Pancreas (tissue), 10 donors: ENCODE measurements at places on chromosomes 13 and 19. TPM values are rescaled to one million over a fixed set of nuclear protein-coding genes. Genes with fewer than 3 reads are reported as not detected.

DNA sequence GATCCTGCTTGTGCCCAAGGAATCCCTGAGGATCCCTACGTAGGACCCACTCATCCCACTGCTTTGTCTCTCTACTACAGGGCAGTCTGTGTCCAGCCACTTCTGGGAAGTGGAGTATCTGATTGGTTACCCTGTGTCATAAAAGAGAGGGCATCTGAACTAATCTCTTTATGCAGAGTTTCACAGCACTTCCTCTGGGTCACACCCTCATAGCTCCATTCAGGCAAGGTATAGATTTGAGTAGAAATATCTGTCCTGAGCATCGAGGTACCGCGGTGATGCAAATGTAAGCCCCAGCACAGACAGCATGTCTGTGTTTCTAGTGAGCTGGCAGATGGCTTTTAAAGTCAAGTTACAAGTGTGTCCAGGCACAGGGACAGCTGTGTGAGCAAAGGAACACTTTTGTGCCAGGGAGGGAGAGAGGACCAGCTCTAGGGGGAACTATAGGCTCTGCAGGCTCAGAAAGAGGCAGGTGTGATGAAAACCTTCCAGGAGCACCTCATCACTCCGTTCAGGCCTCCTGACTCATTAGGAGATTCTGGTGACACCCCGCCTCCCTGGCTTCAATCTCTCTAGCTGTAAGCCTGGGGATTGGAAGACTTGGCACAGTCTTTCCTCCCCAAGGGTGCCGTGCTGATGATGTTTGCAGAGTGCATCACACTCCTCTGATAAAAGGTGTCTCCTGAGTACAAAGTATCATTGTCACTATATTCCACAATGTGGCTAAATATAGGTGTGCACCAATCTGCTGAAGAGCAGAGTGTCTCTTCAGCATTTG lies 84.3 kb upstream of the UBL3 start:
- no peak for DNase-seq

DNA sequence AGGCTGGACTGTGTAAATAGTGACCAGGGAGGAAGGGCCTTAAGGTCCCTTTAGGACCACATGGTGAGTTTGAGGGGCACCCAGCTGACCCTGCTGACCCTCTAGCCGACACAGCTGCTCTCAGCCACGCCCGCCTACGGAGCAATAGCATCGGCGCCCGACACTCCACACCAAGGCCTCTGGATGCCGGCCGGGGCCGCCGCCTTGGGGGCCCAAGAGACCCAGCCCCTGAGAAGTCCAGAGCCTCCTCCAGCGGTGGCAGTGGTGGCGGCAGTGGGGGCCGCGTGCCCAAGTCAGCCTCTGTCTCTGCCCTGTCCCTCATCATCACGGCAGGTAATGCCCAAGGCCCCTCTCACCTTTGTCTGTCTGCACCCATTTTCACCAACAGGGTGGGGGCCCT lies 8.6 kb upstream of the PIK3R2 start:
- no peak for DNase-seq

DNA sequence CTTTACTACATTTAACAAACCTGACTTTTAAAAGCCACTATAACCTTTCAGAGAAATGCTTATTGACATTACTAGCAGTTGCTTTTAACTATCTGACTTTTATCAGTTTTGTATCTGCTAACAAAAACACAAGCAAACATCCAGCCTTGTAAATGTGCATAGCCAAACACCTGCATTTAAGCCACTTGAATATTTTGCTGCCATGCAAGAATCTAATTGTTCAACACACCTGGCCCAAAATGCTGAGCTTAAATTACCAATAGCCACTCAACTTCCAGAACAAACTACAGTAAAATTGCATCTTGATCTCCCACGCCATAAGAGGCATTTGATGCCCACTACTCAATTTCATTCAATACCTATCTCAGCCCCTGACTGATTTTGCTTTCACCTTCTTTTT lies 9.3 kb downstream of the ZIC5 start:
- no peak for DNase-seq

- DNase-seq = no peak
These were observed 11.5 kb upstream of the COLGALT1 start for GRCh38 chr19:17543986-17544385.

The MIR17HG gene
- 2.5 TPM for total RNA-seq

GRCh38 chr13:55155046-55155445 lies 1985.7 kb upstream of the PRR20A start:
- DNase-seq = no peak

The ZNF724 gene
- total RNA-seq = 0.95 TPM

DNA sequence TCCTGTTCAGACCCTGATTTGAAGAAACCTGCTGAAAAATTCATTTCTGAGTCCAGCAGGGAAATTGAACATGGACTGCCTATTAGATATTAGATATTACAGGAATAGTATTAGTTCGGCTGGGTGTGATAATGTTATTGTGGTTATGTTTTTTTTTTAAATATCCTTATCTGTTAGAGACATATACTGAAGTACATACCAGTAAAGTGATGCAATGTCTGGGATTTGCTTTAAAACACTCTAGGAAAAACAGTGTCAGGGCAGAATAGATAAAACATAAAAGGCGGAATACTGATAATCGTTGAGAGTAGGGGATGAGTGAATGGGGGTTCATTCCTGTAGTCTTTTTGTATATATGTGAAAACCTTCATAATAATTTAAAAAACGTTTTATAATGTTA lies 28.7 kb upstream of the AMER2 start:
- no peak for DNase-seq

- no peak for DNase-seq
These were observed 154.1 kb downstream of the ATP8A2 start for GRCh38 chr13:25525884-25526283.

GRCh38 chr13:46561286-46561685 lies 8.3 kb downstream of the LRCH1 start:
- DNase-seq = no peak

- peak; percentile 72 for DNase-seq
These were observed at the start of gene TRPC4 for GRCh38 chr13:37869756-37870488. TRPC4 (minus strand) TSS chr13:37869772; CDS start chr13:37783333, 86,439 bp downstream.

DNA sequence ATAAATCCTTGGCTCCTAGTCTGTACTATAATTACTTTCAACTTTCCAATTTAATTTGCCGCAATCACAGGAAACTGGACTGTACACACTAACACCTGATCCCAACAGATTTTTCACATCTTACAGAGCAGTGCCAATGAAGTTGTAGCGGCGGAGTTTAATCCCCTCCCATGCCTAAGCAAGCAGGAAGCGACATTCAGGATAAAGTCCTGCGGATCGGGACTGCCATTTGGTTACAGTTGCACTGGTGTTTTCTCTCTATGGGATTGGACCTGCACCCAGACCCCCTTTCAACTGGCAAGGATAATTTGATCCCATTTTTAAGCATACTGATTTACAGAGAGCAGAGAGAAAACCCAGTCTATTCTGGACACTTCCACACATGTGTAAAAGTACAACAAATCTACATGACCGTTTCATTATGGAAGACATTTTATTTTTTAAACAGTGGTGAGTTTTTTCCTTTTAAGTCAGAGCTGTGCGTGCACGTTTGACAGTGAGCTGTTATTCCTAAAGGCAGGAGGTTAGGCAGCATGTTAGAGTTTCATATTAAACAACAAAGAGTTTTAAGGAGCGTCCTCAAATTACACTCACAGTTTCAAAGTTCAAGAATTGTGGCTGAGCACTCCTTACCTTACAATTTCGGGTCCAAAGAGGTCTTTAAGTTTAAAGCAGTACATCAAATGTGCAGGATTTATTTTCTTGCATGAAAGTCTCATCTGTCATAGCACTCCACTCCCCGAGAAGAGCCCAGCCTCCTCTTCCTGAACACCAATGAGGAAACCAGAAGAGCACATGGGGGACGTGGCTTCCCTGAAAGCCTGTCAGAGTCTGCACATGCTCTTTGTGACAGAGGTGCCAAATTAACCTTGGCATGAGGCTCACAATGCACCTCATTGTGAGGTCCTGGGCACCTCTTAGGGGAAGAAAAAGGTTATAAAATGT lies 141.6 kb upstream of the RFC3 start:
- DNase-seq = peak; percentile 57

GRCh38 chr13:45060062-45060461 lies 60.2 kb upstream of the GTF2F2 start:
- DNase-seq = no peak

- DNase-seq = no peak
These were observed 755 bp downstream of the SERTM1 start for GRCh38 chr13:36674337-36675212.

DNA sequence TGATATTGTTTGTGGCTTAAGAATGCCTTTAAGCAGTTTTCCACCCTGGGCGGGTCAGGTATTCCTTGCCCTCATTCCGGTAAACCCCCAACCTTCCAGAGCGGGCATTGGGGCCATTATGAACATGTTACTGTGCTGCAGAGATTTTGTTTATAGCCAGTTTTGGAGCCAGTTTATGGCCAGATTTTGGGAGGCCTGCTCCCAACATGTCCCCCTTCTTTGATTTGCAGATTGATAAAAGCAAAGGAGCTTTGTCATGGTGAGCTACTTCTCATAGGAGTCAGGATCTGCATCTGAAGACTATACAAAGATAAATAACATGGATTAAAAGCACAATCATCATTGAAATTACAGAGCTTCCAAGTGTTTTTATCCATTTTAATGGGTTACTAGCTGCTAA lies 36.9 kb upstream of the ZNF562 start:
- DNase-seq = no peak

DNA sequence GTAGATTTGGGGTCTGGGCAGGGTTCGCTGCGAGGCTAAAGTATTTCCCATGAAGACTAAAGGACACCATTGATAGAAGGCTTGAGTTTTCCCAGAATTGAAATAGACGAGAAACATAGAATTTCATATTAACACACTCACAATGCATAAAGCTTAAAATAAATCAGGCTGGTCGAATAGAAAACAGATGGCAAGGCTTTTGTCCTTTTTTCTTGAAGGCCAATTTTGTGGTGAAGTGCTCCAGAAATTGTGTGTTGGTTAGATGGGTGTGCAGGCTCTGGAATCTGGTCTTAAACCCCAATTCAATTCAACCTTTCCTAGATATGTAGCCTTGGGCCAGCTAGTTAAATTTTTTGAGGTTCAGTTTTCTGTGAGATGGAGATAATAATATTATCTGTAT lies 56.9 kb upstream of the LRCH1 start:
- no peak for DNase-seq

GRCh38 chr13:100039740-100040139 lies 49.2 kb upstream of the PCCA start:
- no peak for DNase-seq

The FLT3 gene
- 3.4 TPM for total RNA-seq

- DNase-seq = peak; percentile 24
These were observed 639 bp downstream of the LENG1 start for GRCh38 chr19:54158812-54159351.

DNA sequence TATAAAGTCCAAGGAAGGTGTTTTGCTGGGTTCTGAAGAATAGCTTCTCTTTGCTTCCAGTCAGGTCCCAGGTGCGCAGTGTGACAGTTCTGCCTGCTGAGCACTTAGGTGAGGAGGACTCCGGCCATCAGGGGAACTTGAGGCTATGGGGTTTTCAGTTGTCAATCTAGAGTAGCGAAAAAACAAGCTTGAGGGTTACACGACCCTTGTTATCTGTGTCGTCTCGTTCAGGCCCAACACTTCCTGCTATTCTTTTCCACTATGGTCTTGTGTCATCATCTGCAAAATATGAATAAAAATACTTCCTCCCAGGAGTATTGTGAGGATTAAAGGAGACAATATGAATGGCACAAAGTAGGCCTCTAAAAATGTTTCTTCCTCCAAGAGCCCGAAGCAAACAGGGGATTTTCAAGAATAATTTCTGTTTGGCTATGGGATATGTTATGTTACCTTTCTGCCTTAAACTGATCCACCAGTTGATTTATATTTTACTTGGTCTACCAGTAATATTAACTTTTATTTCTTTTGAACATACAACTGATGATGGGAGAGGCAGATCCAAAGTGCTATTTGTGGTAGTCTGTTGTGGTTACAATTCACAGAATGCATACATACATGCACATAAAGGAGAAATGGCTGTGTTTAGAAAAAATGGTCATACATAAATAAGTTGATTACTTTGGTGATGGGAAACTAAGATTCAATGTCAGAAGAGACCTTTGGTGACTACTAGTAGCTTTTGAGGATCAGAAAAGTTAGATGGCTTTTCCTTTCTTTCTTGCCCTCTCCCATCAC lies 40.5 kb upstream of the RCBTB2 start:
- no peak for DNase-seq

GRCh38 chr19:58330458-58330857 lies 3.7 kb downstream of the ZSCAN22 start:
- DNase-seq = no peak

DNA sequence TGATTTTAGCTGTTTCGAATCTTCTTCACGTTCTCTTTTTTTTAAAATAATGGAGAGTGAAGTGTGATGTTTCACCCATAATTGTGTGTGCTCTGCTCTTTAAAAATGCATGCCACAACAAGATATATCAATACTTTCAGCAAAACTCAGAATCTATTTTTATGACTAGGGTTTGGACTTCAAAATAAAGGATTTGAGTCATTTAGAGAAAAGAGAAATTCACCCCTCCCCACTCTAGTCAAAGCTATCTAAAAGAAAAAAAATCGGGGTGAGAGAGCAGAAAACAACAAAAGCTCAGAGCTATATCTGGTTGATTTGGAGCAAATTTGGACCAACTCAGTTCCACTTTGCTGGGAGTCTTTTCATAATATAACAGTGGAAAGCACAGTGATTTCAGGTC lies 244.5 kb downstream of the DNAJC15 start:
- no peak for DNase-seq

The ECSIT gene
- 32.1 TPM for total RNA-seq

The SAFB gene
- 32.3 TPM for total RNA-seq

DNA sequence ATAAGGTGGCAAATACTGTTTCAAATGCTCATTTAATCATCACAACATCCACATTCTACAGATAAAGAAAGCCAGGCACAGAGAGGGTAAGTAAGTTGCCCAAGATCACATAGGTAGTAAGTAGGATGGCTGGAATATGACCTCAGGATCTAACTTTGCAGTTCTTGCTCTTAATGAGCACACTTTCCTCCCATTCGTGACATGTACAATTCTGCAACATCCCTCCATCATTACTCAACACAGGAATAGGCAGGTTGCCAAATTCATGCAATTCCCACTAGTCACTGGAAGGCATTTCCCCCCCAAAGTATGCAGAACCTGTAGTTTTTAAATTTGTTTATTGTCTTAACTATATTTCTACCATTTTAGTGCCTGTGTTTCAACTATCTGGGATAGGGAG lies 109.2 kb downstream of the OLFM4 start:
- DNase-seq = no peak

The WTIP gene
- total RNA-seq = 11.3 TPM

DNA sequence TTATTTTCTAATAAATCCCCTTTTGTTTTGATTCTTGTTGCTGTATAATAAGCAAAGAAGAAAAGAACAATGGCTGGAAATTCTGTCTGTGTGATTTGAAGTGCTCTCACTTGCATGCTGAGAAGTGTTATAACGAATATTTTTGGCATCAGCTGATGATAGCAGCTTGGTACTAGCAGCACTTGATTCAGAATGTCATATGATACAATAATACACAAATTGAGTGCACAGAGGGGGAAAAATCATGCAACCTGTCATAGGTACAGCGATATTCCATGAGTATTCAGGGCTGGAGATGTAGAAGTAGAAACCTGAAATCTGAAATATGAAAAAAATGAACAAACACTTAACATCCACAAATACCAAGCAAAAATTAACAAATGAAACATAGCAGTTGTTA lies 108.1 kb downstream of the FGF14 start:
- no peak for DNase-seq

GRCh38 chr19:47096721-47097120 lies 16.9 kb downstream of the ZC3H4 start:
- DNase-seq = no peak

The CACTIN gene
- 13.7 TPM for total RNA-seq

The AP1M2 gene
- 32.2 TPM for total RNA-seq

The PSG6 gene
- not detected for total RNA-seq

- no peak for DNase-seq
These were observed 18.9 kb upstream of the TFDP1 start for GRCh38 chr13:113565526-113566226.
